Liver (tissue), 10 donors: ENCODE measurements at places on chromosomes 3 and 15. TPM values are rescaled to one million over a fixed set of nuclear protein-coding genes. Genes with fewer than 3 reads are reported as not detected.

The PIGBOS1 gene
- 7.0 TPM for total RNA-seq

The AADACL2 gene
- not detected for total RNA-seq

The CFAP91 gene
- total RNA-seq, result 0.23 TPM

The STRA6 gene
- 3.1 TPM for total RNA-seq

The TYRO3 gene
- total RNA-seq, result 2.2 TPM

The RETNLB gene
- total RNA-seq, result not detected

The CEP152 gene
- total RNA-seq, result 9.7 TPM

The PLAAT1 gene
- 0.37 TPM for total RNA-seq

The MYEF2 gene
- 1.2 TPM for total RNA-seq

The GLDN gene
- total RNA-seq, result 0.50 TPM

The COL6A5 gene
- not detected for total RNA-seq

GRCh38 chr15:65423976-65424679, 1.4 kb upstream of the IGDCC4 start:
- DNase-seq, result no peak

- no peak for DNase-seq
These were observed 68.5 kb downstream of the VPS8 start for GRCh38 chr3:184880276-184881019.

DNA sequence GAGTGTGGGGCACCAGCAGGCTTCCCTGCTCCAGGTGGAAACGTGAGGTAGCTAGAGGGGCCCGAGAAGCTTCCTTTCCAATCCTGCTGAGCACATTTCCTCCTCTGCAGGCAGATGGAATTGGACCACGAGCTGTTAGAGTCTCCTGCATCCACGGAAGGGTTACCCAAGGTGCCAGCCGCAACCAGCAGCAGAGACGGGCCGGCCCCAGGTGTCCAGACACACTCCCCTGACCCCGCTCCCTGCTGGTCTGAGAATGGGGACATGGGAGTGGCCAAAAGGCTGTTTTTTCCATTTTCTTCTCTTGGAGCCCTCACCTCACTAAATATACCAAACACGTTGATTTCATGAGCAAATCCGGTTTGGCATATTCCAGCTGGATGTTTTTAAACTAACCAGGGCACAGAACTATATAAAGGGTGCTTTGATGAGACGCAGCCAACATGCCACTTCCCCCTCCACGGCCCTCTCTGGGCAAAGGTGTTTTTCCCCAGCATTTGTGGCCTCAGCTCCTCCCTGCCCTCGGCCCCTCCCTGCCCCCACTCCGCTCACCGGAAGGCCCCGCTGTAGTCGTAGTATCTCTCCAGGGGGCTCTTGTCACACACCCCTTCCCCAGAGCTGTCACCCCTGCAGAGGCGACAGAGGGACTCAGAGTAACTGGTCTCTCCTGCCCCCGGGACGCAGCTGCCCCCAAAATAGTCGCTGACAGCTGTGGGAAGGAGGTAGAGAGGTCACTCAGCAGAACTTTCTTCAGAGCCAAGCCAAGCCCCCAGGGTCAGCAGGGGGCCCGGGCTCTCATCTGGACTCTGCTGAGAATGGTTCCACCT, 7.0 kb downstream of the MELTF start:
- DNase-seq, result no peak

- DNase-seq, result no peak
These were observed 91.9 kb downstream of the LRRC3B start for GRCh38 chr3:26714485-26714884.

DNA sequence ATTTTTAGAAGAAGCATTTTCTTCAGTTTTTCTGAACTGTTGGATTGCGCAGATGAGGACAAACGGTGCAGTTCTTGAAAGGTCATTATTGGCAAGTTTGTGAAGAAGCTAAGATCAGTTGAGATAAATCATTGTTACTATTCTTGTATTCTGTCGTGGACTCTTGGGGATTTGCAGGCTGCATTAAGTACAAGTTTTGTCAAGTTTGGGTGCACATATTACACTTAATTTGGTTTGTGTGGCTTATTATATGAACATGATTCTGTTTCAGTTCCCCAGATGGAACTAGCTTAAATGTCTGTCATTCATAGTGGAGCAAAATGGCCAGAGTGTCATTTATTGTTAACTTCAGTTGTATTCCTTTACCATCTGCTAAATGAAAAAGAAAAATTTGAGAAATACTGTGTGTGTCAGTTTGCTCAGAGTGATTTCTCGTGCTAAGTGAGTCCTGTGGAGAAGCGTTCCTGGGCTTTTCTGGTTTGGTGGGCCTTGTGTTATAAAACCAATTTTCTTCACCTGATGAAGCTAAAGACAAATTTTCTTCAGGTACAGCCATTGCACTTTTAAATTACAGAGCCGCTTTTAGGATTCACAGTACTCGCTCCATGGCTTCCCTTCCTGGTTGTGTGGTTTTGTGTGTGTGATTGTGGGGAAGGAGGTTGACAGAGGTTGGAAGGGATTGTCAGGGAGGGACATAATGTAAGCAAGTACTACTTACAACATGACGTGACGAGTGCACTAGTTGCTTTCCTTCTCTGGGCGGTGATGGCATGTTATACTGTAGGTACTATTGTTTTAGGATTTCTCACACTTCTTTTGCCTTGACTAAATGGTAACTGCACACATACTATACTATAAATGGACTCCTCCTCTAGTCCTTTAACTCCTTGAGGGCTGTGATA, 1.7 kb downstream of the AKAP13 start:
- no peak for DNase-seq

GRCh38 chr15:31752065-31752762, 278.1 kb upstream of the CHRNA7 start:
- DNase-seq, result no peak

DNA sequence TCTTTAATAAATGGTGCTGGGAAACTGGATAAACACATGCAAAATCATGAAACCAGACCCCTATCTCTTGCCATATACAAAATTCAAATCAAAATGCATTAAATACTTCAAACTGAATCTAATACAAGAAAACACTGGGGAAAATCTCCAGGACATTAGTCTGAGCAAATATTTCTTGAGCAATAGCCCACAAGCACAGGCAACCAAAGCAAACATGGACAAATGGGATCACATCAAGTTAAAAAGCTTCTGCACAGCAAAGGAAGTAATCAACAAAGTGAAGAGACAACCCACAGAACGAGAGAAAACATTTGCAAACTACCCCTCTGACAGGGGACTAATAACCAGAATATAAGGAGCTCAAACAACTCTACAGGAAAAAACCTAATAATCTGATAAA, 6.3 kb downstream of the ANKRD28 start:
- DNase-seq, result no peak

- no peak for DNase-seq
These were observed 235.3 kb upstream of the MME start for GRCh38 chr3:154844863-154845262.

DNA sequence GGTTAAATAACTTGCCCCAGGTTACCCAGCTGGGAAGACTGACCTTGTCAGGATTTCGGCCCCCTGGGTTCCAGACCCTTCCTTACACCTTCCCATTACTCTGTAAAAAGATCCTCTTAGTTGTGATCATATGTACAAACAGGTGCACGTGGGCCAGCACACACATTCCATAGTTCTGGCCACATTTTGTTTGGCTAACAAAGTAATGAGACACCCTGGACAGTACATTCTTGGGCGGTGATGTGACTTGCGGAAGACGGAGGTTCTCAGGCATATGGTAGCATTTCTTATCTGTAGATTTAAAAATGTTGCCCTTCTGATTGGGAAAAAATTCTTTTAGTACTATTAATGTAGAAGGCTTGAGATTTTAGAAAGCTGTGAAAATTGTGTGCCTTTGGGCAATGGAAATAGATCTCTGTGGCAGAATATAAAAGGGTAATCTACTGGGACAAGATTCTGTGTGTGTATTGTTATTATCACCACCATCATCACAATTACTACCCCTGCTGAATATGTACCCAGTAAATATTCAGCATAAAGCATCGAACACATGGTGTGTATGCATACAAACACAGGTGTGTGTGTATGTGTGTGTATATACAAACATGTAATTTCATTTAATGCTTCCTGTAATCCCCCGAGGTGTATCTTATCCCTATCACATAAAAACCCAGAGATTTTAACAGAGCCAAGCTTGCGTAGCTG, 205.4 kb upstream of the UBE2E1 start:
- DNase-seq, result no peak

DNA sequence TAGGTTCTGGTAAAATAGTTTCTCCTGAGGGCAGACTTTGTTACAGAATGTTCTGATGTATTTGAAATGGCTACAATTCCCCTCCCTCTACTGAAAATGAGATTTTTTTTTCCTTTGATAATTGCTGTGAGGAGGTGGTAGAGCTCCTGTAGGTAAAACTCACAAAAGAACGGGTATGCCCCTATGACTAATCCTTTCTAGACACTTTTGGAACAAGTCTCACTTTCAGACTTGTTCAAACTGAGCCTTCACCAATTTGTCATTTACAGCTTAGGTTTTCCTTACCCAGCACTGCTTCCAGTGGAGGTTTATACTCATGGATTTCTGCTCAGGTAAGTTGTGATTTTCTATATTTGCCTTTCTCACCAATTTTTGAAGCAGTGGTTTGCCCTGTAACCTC, 115.6 kb downstream of the NLGN1 start:
- no peak for DNase-seq

DNA sequence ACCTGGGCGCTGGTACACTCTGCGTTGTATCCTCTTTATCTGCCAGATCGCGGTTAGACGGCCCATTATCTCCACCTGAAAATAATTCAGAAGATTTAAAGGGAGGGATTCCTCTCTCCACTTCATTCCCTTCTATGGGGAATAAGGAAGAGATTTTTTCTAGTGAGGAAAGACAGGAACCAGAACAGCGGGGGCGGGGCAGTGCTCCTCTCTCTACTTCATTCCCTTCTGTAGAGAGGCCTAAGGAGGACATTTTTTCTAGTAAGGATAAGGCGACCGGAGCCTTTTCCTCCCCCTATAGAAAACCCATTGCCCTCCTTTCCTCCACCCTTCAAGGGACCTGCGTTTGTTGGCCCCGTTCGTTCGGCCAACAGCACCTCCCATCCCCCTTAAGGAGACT, 8.3 kb upstream of the LIPH start:
- no peak for DNase-seq

GRCh38 chr3:177705976-177706823, 508.9 kb upstream of the TBL1XR1 start:
- DNase-seq, result no peak

DNA sequence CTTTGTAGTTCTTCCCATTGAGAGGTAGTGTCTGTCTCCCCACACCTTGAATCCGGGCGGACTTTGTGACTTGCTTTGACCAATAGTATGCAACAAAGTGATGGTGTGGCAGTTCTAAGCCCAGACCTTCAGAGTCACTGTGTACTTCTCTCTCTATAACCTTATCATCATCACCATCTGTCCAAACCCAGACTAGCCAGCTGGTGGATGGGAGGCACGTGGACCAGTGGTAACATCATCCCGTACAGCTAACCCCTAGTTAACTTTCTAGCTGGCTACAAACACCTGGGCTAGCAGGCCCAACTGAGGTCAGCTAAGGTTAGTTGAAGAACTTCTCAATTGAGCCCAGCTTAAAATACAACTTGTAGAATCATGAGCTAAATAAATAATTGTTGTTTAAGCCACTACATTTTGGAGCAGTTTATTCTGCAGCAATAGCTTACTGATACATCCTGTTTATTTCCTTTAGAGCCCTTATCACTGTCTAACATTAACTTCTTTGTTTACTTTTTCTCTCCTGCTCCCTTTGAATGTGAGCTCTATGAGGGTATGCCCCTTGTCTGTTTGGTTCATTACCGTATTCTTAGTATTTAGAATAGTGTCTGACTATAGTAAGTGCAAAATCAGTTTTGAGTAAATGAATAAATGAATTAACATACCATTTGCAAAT, 11.5 kb upstream of the CCR9 start:
- no peak for DNase-seq

DNA sequence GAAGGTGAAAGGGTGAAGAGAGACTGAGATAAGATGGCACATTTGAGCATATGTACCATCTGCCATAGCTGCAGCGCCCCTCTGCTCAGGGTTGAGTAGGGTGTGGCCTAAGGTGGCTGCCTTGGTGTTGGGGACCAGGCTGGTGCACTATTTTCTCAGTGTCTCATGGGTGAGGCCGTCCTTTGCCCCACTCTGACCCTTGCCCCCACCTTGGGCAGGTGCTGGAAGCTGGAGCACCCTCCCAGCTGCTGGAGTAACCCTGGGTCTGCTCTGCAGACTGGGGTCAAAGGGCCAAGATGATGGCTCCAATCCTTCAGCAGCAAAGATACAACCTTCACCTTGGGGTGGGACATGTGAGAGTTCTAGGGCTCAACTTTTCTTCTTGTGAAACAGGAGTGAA, 69.2 kb downstream of the DAPK2 start:
- DNase-seq, result no peak

DNA sequence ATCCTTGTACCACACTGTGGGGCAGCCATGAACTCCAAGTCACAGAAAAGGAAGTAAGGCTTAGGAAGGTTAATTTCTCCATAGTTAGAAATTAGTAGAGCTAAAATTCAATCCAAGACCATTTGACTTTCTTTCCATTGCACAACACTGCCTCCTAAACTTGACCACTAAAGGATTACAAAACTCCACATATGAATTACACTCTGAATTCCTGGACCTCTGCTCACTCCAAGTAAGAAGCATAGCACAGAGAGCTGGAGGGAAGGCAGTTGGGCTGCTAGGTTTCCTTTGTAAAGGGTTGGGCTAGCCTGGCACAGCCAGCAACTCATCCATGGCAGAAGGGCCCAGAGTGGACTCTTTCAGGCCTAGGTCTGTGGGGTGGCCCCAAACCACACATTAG, 134.4 kb downstream of the MYLK start:
- DNase-seq, result no peak

DNA sequence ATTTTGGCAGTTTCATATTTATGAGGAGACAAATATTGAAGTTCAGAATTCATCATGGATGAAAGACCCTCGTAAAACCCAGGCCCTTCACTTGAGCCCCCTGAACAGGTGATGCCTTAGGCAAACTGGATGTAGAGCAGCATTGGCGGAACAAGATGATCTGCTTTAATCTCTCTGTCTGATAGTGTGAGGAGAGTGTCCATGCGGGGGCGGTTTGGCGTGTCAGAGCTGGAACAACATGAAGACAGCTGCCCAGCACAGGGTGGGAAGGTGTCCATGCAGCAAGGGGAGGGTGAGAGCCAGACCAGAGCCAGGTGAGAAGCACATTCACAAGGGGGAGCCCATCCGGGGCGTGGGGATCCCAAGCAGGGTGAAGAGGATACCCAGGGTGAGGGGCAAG, 31.8 kb upstream of the ANP32A start:
- DNase-seq, result no peak

- DNase-seq, result no peak
These were observed 126.0 kb downstream of the FMN1 start for GRCh38 chr15:33068511-33068990.

GRCh38 chr3:126765187-126766069, 61.4 kb downstream of the CHCHD6 start:
- no peak for DNase-seq
